ENCODE measurements at places on chromosomes 13 and 19.

GRCh38 chr19:39969681-39970424 is 1.1 kb upstream of the PSMC4 start:
- DNase-seq, result no peak

- DNase-seq, result no peak
Observed at GRCh38 chr19:778910-779653, 18.2 kb upstream of the PTBP1 start.

DNA sequence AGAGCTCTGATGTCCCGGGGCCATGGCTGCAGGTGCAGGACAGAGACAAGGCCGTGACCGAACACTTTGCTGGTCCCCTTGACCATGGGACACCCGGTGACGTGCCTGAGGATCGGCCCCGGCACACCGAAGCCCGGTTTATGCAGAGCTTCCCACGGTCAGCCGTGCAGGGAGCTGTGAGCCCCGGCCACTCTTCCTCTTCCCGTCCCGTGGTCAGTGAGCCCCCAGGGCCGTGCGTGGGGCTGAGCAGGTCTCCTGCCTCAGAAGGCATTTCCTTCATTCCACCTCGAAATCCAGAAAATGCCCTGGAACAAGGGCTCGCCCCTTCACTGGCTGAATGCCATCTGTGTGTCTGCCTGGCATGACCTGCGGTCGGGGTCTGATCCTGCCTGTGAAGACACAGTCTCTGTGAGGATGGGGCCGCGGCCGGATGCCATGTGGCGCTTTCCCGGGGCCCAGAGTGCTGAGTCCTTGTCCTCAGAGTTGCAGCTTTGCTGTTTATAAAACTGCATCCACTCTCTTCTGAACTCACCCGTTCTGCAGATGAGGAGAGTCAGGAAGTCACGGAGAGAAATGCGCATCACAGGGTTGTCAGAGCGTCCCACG is 16.9 kb downstream of the MCF2L start:
- DNase-seq, result no peak

- no peak for DNase-seq
Observed at GRCh38 chr13:56975647-56976046, 165.1 kb upstream of the PRR20A start.

DNA sequence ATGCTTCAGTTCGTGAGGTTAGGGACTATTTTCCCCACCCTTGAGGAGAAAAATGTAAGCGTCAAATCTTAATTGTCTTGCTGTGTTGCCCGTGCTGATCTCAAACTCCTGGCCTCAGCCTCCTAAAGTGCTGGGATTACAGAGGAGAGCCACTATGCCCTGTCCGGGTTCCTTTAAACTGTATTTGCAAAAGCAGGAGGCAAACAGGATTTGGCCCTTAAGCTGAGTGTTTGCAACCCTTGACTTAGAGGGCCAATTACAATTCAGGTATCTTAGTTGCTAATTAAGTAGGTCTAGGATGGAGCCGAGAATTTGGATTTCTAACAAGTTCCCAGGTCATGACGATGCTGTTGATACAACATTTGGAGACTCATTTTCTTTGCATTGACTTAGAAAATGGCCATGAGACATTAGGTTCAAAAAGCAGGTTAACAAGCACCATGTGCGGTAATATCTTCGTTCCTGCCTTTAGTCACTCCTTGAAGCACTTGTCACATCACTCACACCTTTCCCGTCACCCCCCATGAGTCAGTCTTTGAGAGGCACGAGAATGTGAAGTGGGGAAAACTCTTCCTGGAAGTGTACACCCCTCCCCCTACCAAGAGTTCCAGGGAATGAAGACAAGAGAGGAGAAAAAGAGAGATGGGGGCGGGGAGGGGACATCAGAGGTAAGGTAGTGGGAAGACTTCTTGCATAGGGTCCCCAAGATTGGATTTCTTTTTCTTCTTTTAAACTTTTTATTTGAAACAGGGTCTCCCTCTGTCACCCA is 2.6 kb downstream of the NAPSA start:
- DNase-seq, result no peak

- no peak for DNase-seq
Observed at GRCh38 chr13:110289174-110289573, 17.8 kb downstream of the COL4A1 start.

DNA sequence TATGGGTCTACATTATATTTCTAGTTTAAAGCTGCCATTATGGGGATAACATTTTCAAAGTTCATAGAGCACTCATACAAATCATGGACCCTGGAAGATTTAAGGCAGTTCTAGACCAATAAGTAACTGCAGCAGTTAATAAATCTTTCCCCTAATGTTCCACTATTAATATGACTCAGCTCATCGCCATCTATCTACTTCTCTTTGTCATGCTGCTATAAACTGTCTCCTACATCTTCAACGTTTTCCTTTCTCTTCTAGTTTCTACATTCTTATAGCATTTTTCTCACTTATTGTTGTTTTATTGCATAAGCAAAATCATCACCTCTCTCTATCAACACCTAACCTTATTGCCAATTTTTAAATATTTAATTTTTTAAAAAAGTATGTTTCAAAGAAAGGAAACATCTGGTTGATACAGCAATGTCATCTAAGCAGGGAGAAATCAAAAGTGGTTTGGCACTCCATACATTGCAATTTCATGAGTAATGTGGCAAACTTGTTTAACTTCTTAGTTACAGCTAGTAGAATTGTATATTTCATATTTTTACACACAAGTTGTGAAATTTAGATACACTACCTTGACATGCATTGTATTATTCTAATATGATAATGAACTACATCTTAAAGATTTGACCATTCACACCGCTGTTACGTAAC is 1500.4 kb upstream of the MIR17HG start:
- no peak for DNase-seq

- DNase-seq, result peak; percentile 19
Observed at GRCh38 chr19:40613690-40614621, 12.8 kb downstream of the LTBP4 start.

GRCh38 chr13:25729201-25729600 is 322.6 kb downstream of the SHISA2 start:
- DNase-seq, result no peak

DNA sequence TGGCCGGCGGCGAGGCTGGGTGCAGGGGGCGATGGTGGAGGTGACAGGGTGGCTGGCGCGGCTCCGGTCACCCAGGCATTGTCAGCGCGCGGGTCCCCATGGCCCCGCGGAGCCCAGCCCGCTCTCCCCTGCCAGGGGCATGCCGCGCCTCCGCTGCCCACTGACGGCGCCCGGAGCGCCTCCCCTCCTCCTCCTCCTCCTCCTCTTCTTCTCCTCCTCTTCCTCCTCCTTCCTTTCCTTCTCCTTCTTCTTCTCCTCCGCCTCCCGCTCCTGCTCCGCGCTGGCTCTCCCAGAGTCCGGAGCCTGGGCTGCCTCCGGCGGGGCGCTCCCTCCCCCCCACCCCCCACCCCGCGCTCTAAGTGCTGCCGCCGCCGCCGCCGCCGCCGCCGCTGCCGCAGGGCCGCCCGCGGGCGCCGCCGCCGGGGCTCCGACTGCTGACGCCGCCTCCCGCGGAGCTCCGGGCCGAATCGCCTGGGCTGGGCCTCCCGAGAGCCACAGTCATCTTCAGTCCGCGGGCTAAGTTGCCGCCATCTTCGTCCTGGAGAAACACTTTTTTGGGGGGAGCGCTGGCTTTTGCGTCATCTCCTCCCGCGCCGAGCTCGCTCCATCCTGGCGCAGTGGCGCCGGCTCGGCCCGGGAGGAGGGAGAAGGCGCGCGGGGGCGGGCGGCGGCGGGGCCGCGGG is 348.3 kb downstream of the LIG4 start:
- no peak for DNase-seq

DNA sequence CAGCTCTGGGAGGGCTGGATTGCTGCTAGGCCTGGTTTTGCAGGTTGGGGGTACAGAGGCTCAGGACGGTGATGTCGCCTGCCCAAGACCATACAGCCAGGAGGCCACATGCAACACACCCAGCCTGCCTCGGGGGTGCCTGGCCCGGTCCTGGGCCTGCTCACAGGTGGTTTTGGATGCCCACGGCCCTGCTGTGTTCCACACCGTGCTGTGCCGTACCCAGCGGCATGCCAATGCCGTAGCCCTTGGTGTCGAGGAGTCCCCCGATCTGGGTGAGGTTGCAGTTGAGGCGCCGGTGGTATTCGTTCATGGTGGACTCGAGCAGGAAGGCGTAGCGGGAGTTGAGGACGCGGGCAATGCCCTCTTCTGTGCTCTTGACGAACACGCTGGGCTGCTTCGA is 11.5 kb upstream of the ATP1A3 start:
- no peak for DNase-seq

DNA sequence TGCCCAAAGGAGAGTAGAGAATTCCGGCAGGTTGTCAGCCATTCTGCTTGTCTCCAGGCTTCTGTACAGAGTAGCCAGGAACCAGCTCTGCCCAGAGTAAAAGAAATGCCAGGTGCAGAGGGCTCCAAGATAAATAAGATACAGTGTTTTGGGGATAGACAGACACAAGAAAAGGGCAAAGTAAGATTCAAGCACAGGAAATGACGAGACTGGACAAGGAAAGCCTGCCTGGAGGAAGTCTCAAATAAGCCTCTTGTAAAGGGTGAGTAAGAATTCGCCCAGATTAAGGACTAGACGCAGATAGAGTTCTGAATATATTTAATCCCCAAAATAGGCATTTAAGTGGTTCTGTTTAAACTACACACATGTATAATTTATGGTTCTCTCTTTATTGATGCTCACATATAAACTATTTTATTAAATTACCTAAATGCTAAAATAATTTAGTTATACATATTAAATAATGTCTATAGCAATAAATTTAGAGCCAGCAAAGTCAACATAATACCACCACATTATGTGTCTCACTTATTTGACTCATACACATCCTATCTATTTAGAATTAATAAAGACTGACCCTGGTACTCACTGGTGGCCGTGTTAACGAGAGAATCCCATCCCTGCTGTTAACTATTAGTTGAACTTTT is 98.4 kb upstream of the RAP2A start:
- DNase-seq, result no peak

GRCh38 chr13:61664801-61665705 is 249.4 kb upstream of the PCDH20 start:
- DNase-seq, result no peak

GRCh38 chr13:98216135-98216565 is 39.1 kb upstream of the RNF113B start:
- no peak for DNase-seq

- DNase-seq, result no peak
Observed at GRCh38 chr13:40190641-40191100, 475.8 kb downstream of the FOXO1 start.

DNA sequence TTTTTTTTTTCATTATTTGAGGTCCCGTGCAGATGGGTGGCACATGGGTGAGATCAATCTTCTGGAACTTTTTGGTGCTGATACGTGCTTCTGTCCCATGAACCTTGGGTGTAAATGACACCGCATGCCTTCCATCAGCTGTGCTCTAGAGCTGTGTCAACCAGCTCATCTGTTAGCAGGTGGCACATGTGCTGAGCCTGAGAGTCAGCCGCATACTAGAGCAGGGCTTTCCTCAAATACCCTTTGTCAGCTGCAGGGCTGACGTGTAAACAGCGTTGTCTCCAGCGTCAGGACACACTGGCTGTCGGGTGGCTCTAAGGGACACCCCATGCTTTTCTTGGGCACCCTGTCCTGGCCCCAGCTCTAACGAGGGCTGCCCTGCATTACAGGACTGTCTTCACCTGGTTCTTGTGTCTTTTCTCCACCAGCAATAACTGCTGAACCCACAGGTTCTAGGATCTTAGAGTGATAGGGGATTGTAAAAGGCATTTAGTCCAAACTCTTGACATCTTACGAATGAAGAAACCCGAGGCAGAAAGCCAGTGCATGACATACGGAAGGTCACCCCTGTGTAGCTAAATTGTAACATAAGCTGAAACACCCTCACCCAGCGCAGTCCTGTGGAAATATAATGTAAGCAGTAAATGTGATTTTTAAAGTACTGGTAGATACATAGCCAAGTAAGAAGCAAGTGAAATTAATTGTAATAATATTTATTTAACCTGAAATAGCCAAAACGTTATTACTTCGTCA is 119.5 kb downstream of the LRCH1 start:
- no peak for DNase-seq

DNA sequence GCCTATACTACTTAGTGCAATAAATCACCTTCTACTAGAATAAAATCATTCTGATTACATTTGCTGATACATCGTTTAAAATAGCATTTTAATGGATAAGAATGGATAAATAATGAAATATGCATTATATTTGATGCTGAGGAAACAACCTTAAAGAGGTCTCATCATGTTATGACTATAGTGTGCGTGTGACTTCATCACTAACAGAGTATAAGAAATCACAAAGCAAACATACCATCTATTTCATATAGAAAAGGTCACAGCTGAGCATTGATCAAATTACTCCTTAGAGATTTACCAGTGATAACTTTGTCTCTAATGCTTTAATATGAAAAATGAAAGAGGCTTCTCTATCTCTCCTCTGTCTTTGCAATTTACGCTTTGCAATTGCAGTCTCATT is 1620.3 kb upstream of the SLC10A2 start:
- DNase-seq, result no peak

GRCh38 chr13:114241918-114242317 is 7.2 kb downstream of the CDC16 start:
- no peak for DNase-seq

GRCh38 chr13:31134039-31134711 is 27.5 kb downstream of the HSPH1 start:
- no peak for DNase-seq

DNA sequence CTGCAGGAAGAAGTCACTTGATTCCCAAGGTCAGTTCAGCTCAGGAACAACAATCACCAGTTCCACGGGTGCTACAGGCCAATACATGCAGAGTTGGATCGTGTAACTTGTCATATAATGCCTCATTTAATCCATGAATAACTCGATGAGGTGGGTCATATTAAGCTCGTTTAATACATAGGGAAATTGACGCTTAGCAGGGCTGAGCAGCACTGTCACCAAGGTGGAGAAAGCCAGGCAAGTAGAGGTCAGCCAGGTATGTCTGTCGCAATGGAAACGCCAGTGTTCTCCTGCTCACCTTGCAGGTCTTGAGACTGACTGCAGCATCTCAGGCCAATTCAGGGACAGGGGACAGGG is 52.3 kb downstream of the CCDC70 start:
- no peak for DNase-seq

DNA sequence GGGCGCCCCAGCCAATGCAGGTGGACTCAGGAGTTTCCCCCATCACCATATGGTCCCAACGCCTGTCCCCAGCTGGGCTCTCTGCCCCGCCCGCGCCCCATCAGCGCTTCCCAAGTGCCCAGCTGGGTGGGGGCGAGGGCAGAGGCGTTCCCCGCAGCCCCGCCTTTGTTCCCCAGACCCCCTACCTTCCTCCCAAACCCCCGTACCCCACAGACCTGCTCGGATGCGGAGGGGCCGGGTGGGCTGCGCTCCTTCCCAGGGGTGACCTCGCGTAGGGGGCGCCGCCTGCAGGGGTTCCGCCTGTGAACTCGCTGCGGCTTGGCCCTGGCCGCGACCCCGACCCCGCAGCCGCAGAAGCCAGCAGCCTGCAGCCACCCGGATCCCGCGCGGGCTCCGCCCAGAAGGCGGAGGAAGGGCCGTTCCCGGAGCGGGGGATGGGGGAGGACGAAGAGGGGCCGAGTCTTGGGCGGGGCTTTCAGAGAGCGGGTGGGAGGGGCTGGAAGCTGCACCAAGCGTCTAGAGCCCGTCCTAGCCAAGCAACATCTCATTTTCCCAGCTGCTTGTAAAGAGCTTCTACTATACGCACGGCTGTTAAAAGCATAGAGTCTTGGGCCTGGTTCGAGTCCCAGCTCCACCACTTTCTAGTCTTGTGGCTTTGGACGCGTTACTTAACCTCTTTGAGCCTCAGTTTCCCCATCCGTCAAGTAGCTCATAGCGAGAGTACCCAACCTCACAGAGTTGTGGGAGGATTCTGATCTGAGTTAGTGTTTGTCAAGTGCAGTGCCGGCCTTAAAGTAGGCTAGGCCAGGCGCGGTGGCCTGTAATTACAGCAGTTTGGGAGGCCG is at the start of gene RAB3D:
RAB3D (minus strand) TSS at position 404 of the 845 bp plus-strand sequence. CDS start 2,258 bp downstream, outside the sequence.
- peak; percentile 54 for DNase-seq
